ENCODE measurements at places on chromosomes 2 and 18.

DNA sequence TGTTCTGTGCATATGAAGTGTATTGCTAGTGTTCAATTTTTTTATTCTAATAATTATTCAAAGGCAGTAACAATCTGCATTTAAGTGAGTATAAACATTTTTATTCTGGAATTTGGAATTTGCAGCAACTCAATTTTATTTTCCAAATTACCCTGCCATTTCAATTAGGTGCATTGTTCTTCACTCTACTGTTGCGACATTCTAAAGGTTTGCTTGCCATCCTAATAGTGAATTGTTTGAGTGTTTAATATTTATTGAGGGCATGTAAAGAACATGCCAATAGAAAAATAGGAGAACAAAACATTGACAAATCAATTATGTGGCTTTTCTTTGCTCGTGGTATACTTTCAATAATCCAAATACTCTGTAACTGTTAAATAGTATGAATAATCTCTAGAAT lies 18.0 kb downstream of the MEIS1 start:
- no peak for DNase-seq

GRCh38 chr2:153808679-153809078 lies 63.0 kb upstream of the GALNT13 start:
- no peak for DNase-seq

DNA sequence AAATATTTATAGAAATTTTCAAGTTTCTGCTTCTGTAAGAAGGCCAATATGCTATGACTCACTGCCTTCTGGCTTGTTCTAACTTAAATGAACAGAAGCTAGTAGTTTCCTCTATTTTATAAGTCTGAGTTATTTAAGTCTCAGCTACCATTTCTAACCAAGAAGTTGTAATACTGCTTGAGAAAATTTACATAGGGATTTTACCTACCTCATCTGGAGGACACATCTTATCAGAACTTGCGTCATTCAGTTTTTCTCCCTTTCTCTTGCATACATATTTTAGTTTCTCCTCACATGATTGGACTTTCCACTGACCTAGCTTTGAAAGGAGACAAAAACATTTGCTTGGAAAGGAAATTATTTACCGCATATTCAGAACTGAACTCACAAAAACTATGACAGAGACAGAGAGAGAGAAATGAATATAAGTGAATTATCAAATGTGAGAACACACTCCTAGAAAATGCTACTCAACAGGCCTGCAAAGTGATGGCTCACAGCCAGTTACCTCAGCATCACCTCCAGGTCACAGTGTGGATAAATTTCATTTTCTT lies 81.1 kb upstream of the CD302 start:
- no peak for DNase-seq

- no peak for DNase-seq
Observed at GRCh38 chr2:68829749-68830148, 41.4 kb downstream of the BMP10 start.

DNA sequence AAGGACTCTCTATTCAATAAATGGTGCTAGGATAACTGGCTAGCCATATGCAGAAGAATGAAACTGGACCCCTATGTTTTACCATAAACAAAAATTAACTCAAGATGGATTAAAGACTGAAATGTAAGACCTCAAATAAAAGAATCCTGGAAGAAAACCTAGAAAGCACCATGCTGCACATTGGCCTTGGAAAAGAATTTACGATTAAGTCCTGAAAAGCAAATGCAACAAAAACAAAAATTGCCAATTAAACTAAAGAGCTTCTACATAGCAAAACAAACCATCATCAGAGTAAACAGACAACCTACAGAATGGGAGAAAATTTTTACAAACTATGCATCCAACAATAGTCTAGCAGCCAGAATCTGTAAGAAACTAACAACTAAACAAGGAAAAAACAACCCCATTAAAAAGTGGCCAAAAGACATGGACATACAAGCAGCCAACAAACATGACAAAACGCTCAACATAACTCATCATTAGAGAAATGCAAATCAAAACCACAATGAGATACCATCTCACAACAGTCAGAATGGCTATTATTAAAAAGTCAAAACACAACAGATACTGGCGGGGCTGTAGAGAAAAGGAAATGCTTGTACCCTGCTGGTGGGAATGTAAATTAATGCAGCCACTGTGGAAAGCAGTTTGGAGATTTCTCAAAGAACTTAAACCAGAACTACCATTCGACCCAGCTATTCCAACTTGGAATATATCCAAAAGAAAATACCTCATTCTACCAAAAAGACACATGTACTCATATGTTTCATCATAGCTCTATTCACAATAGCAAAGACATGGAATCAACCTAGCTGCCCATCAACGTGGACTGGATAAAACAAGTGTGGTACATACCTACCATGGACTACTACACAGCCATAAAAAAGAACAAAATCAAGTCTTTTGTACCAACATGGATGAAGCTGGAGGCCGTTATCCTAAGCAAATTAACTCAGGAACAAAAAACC lies 30.6 kb downstream of the SEPTIN10 start:
- no peak for DNase-seq

GRCh38 chr2:44889096-44889495 lies 52.4 kb upstream of the SIX3 start:
- no peak for DNase-seq

GRCh38 chr2:21270708-21271122 lies 146.9 kb downstream of the TDRD15 start:
- no peak for DNase-seq

DNA sequence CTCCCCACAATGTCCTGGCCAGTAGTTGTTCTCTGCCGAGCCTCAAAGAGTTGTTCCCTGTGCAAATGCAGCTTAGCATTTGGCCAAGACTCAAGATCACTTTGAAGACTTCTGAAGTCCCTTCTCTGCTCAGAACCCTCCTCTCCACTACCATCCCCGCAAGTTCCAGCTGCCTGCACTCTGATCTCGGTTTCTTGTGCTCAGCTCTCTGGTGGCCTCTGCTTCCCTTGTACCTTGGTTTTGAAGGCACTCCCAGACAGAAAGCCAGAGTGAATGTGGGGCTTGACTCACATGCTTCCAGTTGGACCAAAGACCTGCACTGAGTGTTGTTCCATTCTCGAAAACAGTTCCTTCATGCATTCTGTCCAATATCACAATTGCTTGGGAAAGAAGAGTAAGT lies 28.6 kb downstream of the CRACDL start:
- no peak for DNase-seq

- peak; percentile 54 for DNase-seq
Observed at GRCh38 chr2:200278694-200279316, 27.7 kb upstream of the SPATS2L start.

DNA sequence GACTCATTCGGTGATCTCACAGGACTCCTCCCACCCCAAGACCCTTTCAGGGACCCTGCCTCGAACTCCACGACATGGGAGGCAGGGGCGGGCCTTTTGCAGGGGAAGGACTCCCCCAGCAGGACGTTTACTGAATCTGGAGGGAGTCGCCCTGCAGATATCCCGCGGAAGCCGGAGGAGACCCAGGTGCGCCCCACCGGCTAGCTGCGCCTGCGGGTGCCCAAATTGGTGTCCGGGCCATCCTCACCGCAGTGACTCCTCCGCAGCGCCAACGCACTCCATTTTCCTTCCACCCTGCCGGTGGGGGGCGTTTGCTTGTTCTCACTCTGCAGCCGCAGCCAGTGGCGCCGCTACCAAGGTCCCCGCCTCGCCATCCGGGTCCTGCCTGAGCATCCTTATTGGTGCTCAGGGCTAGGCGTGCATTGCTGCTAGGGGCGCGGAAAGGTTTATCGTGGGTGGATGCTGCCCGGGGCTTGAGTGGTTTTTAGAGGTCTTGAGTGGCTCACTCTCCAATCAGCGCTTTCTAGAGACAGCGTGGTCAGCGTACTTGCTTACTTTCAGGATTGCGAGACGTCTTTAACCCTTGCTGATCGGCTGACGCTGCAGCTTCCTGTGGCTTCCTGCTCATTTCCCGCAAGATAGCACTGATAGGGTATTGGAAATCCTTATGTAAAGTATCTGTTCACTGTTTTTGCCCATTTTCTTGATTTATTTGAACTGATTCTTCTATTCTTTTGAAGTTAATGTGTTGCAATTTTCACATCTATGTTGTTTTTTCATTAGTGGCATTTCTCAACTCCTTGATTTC lies 81.4 kb downstream of the BIN1 start:
- DNase-seq: no peak

DNA sequence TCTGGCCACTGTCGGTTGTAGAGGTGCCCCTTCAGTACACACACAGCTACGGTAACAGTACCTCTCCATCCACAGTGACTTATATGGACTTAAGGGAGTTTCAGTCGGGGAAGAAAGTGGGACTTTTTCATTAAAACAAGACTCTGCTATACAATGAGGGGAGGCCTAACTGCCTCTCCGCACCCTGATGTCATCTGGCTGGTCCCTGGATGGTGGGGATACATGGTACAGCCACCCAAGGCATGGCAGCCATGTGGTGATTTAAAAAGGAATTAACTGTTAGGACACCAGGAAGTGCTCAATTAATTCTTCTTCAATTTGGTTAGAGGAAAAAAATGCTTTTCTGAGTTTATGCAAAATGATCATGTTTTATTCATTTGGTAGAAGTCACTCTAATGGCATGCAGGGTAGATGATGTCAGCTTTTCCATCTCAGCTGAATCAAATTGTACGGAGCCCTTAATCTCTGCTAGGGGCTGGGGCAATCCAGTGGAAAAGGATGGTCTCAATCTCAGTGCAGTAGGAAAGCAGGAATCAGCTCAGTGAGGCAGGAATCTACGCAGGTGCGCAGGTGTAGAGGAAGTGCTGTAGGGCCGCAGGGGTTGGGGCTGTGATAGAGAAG lies 243.9 kb downstream of the PRKCE start:
- DNase-seq: no peak

DNA sequence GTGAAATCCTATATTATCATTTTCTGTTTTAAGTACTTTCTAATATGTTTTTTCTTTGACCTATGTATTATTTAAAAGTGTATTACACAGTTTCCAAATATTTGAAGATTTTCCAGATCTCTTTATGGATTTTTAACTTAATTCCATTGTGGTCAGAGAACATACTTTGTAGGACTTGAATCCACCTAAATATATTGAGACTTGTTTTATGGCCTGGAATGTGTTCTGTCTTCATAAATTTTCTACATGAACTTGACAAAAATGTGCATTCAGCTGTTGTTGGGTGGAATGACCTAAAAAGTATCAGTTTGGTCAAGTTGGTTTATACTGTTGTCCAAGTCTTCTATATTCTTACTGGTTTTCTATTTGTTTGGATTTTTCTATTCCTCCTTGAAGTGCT lies 33.8 kb upstream of the TMEM247 start:
- DNase-seq: no peak

- no peak for DNase-seq
Observed at GRCh38 chr2:86751778-86752177, 31.7 kb downstream of the RMND5A start.

- DNase-seq: no peak
Observed at GRCh38 chr18:3692113-3692621, 242.2 kb downstream of the TGIF1 start.

DNA sequence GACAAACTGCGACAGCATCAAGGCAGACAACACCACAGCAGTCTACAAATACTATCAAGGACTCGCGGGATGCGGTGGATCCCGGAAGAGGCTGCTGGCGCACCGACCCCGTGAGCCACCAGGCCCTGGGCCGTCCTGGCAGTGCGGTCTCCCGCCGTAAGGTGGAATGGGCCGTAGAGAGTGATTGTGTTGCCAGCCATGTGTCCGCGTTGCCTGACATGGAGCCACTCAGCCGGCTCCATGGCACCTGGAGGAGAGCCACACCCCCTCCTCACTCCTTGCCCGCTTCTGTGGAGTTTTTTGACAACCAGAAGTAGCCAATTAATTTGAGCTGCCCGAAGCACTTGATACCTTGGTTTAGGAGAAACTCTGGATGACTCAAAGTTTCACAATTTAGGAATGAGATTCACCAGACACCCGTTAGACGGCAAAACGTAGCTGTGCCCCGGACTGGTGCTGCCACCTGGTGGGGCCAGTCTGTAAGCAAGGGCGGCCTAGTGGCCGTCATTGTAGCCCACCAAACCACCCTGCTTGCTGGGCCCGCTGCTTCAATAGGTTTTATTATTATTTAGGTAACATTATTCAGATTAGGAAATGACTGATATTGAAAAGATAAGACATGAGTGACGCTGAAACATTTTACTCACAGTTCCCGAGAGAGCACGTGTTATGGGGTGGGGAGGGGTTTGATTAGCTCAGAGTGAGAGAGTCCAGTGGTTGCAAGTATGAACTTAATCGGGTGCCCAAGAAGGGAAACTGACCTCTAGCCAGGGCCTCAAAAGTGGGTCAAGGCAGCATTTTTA lies 10.2 kb upstream of the IMP4 start:
- peak; percentile 57 for DNase-seq

DNA sequence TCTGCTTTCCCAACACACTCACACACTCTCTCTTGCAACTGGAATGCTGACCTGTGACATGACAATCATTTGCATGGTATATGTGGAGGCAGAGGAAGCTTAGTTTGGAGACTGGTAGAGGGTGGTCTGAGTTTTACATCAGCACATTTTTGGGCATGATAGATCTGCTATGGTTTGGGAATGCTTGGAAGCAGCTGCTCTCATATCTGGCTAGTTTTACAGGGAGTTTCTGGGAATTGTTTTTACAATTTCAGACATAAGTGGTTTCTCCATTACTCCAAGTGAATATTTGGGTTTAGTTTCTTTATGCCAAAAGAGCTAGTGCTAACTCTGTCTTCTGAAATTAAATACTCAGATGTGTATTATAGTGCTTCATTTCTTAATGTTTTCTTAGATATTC lies 977.6 kb downstream of the SUCLG1 start:
- DNase-seq: no peak

GRCh38 chr2:25176138-25176537 lies 7.8 kb upstream of the POMC start:
- DNase-seq: no peak

GRCh38 chr18:75066936-75067335 lies 142.0 kb downstream of the PTGR3 start:
- no peak for DNase-seq

Data from epithelial cell of prostate (primary cell).